Hematopoietic multipotent progenitor cell treated with erythropoietin and hydrocortisone succinate and interleukin-3 and kit ligand, for 8 days (in vitro differentiated cells): ENCODE measurements at places on chromosomes 6 and 20.

DNA sequence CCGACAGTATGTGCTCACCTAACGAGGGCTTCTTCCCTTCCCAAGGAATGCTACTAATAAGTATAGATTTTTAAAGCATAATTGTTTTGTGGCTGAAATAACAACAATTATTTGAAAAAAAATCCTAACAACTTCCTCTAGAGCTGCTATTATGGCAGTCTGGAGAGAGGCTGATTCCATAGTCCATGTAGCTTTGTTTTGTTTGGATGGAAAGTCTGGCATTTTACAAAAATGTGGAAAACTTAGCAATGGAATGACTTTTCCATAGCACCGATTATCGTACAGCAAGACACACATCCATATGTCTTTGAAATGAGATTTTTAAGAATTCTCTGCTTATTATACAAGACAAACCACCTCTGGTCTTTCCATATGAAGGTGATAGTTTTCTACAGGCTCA is 252.4 kb upstream of the TAB2 start:
- DNase-seq: no peak

DNA sequence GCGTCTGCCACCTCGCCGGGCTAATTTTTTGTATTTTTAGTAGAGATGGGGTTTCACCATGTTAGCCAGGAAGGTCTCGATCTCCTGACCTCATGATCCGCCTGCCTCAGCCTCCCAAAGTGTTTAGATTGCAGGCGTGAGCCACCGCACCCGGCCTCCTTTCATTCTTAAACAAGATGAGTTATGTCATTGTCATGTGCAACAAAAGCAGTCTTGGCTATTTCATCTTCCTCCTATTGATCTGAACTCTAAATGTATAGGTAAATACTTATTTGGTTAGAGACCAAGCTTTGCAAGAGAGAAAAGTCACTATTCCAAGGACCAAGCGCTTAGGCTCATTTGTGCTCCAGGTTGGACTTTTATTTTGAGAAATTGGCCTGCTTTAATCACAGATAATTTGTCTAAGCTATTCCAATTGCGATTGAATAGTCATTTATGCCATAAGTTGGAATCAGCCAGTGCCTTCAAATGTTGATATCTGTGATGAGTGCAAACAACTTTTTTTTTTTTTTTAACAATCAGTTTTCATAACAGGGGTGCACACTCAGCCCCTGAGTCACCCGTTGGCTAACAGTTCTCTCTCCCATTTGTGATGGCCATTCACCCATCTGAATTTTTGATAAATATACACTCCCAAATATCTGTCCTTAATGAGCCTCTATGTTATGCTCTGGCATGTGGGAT is 167.3 kb downstream of the BCAS1 start:
- DNase-seq: no peak

GRCh38 chr6:125952764-125953501 is 3.6 kb upstream of the HINT3 start:
- peak; percentile 83 for DNase-seq

DNA sequence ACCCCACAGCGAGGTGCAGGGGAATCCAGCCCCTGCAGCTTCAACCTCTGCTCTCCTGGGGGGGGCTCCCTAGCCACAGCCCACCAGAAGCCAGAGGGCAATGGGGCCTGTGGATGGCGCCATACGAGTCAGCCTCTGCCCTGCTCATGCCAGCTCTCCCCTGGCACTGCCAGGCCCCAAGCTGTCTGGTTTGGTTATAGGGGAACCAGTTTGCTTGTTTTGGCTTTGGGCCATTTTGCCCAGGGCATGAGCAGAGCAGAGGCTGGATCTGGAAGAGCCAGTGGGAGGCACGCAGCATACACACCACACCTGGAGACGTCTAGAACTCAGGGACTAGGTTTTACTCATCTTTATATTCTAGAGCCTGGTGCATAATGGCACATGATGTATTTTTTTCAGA is 66.7 kb upstream of the SLC22A16 start:
- no peak for DNase-seq

- DNase-seq: no peak
Observed at GRCh38 chr6:2502998-2503674, 247.6 kb downstream of the MYLK4 start.

- DNase-seq: no peak
Observed at GRCh38 chr6:110897433-110897832, 22.8 kb downstream of the AMD1 start.
